ENCODE measurements at places on chromosomes 16 and 17.

DNA sequence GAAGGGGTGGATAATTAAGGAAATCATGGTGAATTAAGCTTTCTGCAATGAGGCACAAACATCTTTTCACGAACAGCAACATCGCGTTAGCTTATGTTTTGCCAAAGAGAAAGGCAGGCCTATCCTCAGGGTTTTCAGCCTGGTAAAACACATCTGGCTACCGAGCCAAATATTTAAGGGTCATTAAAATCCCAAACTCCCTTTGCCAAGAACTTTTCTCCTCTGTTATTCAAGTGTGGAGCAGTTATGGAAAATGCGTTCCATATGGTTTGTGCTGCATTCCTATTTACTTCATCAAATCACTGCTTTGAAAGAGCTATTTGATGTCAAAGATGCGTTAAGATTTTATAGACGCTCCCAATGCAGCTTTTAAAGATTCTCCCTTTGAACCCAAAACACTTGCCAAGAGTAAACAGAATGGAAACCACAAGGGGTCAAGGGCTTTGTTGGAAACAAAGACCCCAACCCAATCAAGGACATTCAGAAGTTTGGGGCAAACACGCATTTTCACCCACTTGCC is 308.3 kb upstream of the CDH5 start:
- no peak for DNase-seq

DNA sequence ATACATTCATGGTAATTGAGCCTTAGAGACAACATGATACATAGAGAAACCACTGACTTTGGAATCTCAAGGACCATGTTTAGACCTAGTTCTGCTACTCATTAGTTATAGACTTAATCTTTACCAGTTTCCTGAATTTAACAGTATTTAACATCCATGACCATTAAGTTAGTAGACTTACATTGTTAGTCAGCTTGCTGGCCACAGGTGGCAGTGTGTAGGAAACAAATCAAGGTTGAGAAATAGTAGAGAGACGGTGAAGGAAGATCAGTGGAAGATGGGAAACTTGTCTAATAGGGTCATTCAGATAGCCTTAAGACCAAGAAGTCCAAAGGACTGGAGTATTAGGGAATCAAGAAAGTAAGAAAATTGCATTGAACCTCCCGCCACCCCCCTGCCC is 31.0 kb downstream of the OMG start:
- DNase-seq, result no peak

GRCh38 chr16:51405361-51405760 is 254.3 kb upstream of the SALL1 start:
- DNase-seq, result no peak

GRCh38 chr16:46982335-46982734 is 8.9 kb upstream of the DNAJA2 start:
- DNase-seq, result no peak

GRCh38 chr17:27817731-27818130 is 17.4 kb upstream of the NOS2 start:
- no peak for DNase-seq

DNA sequence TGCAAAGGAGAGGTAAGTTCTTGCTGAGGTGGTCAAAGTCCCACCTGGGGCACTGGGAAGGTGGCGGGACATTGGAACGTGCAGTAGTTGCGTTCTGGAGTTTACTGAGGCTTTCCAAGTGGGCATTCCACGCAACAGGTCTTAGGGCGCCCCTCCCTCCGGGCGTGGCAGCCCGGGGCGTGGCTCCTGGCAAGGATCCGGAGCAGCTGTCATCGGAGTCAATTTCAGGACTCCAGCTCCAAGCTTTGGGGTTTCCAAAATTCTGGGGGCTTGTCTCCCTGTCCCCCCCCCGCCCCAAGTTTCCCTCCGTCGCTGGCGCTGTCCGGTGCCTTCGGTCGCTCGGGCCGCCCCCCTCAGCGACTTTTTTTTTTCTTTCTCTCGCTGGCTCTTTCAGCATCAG is 43.1 kb upstream of the AMZ2 start:
- DNase-seq, result no peak

DNA sequence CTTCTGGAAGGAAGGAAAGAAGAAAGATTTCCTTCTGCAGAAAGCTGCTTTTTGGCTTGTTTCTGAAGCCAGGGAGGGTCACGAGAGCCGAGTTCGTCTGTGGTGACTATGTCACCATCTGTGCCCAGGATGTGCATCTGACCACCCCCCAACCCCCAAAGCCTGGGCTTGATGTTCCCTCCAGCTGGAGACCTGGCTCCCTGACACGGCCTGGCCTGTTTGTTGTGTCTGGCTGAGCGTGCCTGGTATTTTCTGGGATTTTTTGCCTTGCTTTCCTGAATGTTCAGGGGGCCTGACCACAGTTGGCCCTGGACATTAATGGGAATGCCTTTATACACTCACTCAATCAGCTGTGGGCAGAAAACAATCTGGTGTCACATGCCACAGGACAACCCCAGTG is 38.9 kb downstream of the LGALS9 start:
- DNase-seq, result no peak

- DNase-seq, result no peak
Measured at GRCh38 chr16:49468611-49469310, 95.2 kb downstream of the C16orf78 start.

GRCh38 chr16:3873482-3874173 is 6.9 kb downstream of the CREBBP start:
- DNase-seq, result no peak

DNA sequence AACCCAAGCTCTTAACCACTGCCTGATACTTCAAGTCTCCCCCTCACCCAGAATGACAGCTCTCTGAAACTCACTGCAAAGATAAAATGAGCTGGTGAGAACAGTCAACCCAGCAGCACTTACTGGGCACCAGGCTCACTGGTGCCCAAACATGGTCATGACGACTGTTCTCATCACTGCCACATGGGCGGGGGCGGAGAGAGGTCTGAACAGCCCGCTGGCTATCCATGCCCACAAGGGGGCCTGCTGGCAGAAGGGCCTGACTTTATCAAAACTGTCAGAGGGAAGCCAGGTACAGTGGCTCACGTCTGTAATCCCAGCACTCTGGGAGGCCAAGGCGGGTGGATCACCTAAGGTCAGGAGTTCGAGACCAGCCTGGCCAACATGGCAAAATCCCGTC is 4.0 kb downstream of the MYBBP1A start:
- DNase-seq, result no peak

- no peak for DNase-seq
Measured at GRCh38 chr17:41223821-41224220, 2.6 kb upstream of the KRTAP9-2 start.

- DNase-seq, result no peak
Measured at GRCh38 chr17:7328840-7329373, at the start of gene NEURL4. TSS of gene NEURL4 (minus strand) at chr17:7329335. CDS start at chr17:7329312, 23 bp downstream.

- DNase-seq, result peak; percentile 16
Measured at GRCh38 chr17:14427900-14428647, 127.2 kb downstream of the HS3ST3B1 start.
